GOT3 (cell line): ENCODE measurements at places on chromosomes 5 and 9.

GRCh38 chr5:39475881-39476842 is 51.4 kb upstream of the DAB2 start:
- DNase-seq: no peak

DNA sequence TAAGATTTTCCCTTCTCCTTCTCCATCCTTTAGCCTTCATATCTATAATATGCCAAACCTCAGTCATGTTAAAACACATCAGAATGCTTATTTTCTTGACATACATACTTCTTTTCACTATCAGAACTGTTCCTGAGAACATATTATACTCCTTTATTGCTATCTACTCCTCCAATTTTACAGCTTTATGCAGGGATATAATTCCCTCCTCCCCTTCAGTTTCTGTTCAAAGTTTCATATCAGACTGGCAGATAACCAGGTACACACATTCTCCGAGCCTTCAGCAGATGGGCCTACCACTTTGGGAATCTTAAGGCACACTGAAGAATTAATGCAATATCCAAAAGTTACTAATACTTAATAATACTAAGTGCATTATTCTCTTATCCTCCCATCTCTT is 29.1 kb downstream of the FAM169A start:
- DNase-seq: no peak

- no peak for DNase-seq
Observed at GRCh38 chr9:72871685-72872084, 81.2 kb downstream of the ALDH1A1 start.

GRCh38 chr5:82816926-82817325 is 260.3 kb downstream of the TMEM167A start:
- no peak for DNase-seq

DNA sequence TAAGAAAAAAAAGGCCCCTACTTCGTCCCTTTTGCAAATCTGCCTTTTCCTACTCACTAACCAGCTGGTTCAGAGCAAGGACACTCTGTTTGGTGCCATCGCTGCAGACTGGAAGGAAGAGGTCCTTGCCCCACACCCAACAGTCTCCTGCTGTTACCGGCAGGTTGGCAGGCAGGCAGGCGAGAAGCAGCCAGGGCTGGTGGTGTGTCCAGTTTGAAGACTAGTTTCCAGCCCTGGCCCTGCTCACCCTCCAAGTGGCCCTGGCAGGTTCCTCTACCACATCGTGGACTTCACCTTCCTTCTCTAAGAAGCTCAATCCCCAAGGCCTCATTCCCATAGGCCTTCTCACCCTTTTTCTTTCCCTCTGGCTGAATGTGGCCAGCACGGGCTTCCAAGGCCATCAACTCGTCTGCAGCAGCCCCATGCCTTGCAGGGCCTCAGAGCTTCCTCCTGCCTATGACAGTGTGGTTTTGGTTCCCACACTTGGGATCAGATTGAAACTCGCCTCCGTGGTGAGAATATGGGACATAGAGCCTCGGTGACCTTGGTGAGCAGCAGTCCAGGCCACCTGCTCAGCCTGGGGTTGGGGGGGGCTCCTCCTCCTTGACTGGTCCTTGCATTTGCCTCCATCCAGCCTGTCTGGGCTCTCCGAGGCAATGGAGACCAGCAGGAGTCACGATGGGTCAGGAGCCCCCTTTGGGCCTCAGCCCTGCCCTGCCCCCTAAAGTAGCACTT is 22.9 kb downstream of the TGFBI start:
- no peak for DNase-seq

DNA sequence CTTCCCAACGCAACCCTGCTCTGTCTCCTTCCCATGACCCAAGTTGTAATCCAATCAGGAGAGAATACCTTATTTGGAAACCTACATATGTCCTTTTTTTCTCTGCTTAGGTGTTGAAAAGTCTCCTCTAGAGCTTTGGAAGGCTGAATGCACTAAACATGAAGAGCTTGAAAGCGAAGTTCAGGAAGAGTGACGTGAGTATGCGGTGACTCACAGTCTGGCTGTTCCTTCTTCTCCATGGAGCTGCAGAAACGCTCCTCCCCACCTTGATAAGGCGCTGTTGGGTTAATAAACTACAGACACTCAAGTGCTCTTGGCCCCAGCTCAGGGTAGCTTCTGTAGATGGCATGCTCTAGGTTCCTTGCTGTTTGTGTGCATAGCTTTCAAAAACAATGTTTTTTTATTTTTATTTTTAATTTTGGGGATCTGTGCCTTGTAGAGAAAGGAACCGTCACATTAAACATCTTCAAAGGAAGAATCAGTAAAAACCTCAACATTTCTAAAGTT is 30.7 kb downstream of the RAI14 start:
- DNase-seq: no peak

GRCh38 chr9:132032238-132032950 is 47.3 kb downstream of the MED27 start:
- DNase-seq: no peak

GRCh38 chr5:172008111-172008455 is 1.6 kb upstream of the FBXW11 start:
- DNase-seq: peak; percentile 8

- no peak for DNase-seq
Observed at GRCh38 chr5:78506261-78507024, 142.1 kb downstream of the LHFPL2 start.

GRCh38 chr9:98227883-98228282 is 27.6 kb downstream of the TBC1D2 start:
- no peak for DNase-seq

GRCh38 chr9:34070606-34071324 is 22.1 kb upstream of the UBAP2 start:
- DNase-seq: no peak

- DNase-seq: no peak
Observed at GRCh38 chr9:125785248-125785751, 38.1 kb downstream of the PBX3 start.

- DNase-seq: no peak
Observed at GRCh38 chr5:115351356-115352195, 55.1 kb upstream of the CCDC112 start.

GRCh38 chr9:135661816-135662560 is 1.1 kb upstream of the LCN9 start:
- no peak for DNase-seq

DNA sequence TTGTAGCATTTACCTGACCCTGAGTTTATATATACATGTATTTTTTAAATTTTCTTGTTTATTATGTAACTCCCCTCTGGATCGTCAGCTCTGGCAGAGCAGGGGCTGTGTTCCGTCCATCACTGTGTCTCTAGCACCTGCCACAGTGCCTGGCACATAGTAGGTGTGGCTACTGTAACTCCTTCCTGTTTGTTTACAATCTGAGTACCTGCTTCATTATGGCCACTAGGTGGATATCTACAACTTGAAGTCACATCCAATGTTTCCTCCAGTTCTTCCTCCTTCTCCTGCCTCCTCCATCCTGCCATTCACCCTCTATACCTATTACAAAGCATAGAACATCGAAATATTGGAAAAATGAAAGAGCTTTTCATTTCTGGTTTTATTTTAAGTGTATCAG is 14.2 kb upstream of the PPP1R2B start:
- no peak for DNase-seq

DNA sequence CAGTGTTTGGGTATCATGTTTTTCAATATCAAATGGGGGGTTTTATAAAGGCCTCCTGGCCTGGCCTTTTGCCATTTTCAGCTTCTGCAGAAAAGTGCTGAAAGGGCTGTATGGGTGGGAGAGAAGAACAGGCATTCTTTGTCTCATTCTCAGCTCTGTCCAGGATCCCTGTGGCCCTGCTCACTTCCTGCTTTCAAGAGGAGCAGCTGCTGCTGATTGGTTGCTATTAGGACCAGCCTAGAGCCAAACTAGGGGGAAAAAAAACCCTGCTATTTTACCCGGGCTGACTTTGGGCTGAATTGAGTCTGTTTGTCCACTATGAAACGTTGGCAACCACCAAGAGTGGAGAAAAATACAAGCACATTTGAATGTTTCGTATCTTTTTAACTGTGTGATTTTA is 117.1 kb downstream of the CMYA5 start:
- DNase-seq: no peak
